ENCODE measurements at places on chromosomes 5 and 9.
A peak's percentile ranks its signal among the peaks of the same experiment; 100 is the strongest.

- no peak for DNase-seq
These were observed 25.4 kb upstream of the AGXT2 start for GRCh38 chr5:35073160-35073559.

- DNase-seq = no peak
These were observed at the start of gene SLIT3 for GRCh38 chr5:169300468-169301385. Gene SLIT3 (minus strand): TSS chr5:169301139. CDS start chr5:169300709, 430 bp downstream.

DNA sequence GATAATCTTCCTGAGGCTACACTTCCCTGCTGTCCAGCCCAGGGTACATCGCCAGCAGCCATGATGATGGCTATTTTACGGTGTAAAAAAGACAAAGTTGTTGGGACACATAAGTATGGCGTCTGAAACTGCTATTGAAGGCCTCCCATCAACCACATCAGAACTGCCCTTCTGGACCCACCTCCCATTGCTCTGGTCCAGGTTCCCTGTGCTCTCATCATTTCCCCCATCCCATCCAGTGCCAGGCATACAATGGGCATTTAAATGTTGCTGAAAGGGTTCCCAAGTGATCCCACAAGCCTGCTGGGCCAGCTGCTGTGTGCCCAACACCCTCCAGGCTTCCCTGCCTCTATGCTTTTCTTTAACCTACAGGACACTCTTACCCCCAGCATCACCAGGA lies 10.6 kb downstream of the IL9 start:
- DNase-seq = no peak

GRCh38 chr5:180050121-180050940 lies 21.2 kb downstream of the RNF130 start:
- no peak for DNase-seq

- no peak for DNase-seq
These were observed 12.3 kb downstream of the MED10 start for GRCh38 chr5:6365977-6366590.

GRCh38 chr5:42993516-42994245 lies 46.4 kb downstream of the ANXA2R start:
- DNase-seq = no peak

DNA sequence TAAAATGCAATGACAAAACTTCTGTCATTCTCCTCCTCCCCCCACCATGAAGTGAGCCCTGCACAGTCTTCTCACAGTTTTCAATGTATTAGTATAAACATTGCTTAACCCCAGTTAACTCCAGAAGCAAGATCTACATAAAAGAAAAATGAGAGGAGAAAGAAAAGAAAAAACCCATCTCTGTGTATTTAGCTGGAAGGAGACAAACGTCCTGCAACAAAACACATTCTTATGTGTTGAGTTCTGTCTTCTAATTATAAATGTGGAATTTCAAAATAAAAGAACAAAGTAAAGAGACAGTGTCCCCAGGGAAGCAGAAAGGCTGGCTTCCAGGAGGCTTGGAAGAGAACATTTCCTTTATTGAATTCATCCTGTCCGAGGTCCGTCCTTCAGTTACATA lies 491.9 kb upstream of the TUSC1 start:
- DNase-seq = no peak

- no peak for DNase-seq
These were observed 647.2 kb downstream of the BNC2 start for GRCh38 chr9:16223074-16223871.

DNA sequence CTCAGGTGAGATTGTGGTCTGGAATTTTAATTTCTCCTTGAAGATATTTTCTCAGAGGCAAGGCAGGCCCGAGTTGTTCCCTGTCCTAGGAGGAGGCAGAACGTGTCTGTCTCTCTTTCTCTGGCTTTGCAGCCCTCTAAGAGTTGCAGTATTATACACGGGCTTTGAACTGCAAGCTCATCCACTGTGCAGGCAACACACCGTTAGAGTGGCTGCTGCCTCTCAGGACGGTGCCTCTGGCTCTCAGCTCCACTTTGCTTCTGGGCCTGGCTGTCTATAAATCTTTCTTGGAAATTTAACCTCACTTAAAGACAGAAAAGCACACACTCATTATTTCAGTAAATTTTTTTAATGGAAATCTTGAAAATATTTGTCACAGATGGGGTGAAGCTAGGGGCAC lies 170.1 kb upstream of the ADCY2 start:
- DNase-seq = no peak

DNA sequence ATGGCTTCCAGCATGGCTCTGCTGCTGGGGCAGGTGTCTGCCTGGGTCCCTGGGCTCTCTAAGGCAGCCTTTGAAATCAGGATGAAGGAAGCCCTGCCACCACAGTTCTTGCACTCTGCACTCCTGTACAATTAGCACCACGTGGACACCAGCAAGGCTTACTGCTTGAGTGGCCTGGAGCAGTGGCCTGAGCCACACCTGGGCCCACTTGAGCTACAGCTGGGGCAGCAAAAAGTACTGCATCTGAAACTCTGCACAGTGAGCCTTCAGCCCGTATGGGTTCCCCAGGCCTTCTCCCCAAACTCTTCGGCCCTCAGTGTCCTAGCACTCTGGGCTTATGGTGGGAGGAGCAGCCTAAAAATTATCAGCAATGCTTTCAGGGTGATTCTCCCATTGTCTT lies 8.0 kb upstream of the INIP start:
- no peak for DNase-seq

DNA sequence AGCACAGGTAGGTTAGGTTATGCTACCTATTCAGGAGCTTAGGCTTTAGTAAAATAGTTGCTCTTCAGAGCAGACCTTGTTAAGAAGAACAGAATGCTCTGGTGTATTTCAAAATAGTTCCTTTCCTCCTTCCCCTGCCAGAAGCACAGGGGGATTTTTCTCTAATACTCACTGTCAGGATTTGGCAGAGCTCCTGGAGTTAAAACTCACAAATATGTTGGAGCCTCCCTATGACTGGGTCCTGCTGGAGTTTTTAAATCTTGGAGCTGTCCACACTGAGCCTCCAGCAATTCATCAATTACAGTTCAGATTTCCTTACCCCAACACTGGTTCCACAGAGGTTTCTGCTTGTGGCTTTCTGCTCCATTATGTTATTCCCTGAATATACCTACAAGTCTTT lies 1233.8 kb upstream of the WWC1 start:
- DNase-seq = no peak

- no peak for DNase-seq
These were observed 27.8 kb upstream of the PTPDC1 start for GRCh38 chr9:94056442-94056974.

DNA sequence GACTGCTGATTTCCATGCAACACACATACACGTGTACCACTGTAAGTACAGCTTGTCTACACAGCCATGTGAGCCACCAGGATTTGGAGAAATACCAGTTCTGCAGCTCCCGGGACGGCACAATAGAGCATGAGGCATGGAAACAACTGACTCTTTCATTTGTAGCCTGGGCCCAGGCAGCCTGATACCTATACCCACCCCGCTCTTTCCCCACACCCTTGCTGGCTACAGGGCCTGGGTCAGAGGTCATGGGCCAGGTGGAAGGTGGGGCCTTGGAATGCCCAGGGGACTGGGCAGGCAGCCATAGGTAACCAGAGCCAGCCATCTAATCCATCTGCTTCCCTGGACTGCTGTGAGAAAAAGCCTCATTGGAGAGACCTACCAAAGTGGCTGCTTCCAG lies 39.0 kb upstream of the ZSWIM6 start:
- no peak for DNase-seq

DNA sequence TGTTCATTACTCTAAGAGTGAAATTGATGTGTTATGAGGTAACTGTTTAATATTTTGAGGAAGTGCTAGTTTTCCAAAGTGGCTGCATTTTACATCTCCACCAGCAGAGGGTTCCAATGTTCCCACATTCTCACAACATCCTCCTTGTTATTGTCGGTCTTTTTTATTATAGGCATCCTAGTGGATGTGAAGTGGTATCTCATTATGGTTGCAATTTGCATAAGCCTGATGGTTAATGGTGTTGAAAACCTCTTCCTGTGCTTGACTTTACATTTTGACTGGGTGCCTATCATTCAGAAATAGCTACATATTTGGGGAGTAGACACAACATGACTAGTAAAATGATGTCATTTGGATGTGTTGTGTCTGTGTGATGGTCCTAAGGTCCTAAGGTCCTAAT lies 143.6 kb downstream of the MRPS30 start:
- DNase-seq = no peak

DNA sequence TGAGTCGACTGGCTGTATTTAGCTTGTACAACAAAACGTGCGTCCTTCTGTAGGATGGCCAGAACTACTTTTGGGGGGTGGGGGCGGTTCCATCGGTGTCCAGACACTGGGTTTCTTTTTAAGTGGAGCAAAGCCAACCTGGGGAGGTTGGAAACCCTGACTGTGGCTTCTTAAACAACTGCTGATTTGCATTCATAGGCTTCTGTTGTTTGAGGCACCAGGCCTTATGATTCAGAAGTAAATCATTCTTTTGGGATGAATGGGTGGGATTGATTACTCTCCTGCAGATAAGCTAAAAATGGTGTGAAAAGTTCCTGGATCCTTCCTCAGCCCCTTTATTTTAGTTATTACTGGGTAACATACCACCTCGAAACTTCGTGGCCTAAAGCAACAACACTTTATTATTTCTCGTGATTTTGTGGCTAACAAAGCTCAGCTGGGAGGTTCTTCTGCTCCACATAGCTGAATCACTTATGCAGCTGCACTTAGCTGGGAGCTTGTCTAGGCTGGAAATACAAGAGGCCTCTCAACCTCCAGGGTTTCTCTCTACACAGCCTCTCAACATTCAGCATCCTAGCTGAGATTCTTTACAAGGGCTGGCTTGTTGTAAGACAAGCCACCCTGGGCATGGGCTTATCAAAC lies 12.2 kb upstream of the SMIM32 start:
- no peak for DNase-seq

DNA sequence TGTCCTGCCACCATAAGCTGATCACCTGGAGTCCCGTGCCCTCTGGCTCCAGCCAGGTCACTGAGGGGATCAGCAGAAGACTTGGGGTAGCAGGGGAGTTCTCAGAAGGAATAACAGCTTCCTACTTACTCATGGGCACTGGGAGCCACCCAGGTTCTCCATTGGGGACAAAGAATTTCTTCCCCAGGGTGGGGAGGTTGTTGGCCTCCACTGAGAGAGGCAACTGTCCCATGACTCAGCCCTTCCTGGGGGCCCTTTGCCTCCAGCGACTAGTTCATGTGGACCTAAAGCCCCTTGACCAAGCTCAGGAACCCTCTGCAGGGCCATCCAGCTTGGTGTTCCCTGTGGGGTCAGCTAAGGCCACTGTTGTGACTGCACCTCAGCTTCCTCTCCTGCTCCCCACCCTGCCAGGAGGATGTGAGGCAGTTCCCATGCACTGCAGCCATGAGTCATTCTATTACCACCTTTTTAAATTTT lies 175.0 kb downstream of the AUH start:
- no peak for DNase-seq

GRCh38 chr5:33816791-33817190 lies 75.0 kb downstream of the ADAMTS12 start:
- no peak for DNase-seq

DNA sequence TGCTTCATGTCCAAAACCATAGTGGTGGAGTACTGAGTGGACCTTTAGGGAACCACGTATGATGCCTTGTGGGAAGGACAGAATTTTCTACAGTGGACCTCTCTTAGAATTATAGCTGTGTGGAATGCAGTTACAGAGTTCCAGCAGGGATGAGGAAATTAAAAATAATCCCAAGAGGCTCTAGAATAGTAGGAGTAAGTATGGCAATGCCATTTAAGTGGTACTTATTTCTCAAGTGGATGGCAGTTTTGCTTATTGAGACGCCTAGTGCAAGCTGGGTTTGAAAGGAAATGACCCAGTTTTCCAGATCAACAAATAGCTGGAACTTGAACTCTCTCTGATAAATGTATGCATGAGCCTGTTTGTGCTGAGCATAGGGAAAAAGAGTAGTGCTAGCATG lies 431.6 kb downstream of the PRR16 start:
- no peak for DNase-seq

DNA sequence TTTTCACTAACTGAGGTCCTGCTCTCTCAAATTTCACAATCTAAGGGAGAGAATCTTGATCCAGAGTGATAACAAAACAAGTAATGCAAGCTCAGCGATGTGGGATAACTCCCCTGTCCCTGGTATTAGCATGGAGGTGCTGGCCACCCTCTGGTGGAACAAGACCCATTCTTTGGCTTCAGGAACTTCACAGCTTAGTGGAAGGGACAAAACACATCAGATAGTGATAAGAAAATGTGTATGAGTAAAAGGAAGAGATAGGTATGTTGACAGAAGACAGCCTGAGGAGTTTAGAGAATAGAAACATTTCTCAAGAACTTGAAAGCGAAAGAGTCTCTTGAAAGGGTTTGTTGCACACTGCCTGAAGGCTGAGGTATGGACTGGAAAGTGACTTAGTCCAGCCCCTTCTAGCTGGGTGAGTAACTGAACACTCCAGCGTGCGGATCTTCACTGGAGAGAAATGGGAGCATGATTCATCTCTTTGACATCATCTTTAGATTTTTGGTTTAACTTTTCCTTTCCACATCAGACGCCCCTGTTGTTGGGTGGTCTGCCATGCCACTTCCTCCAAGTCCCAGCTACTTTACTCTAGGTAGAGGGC lies 25.4 kb upstream of the ZSWIM6 start:
- peak; percentile 23 for DNase-seq

DNA sequence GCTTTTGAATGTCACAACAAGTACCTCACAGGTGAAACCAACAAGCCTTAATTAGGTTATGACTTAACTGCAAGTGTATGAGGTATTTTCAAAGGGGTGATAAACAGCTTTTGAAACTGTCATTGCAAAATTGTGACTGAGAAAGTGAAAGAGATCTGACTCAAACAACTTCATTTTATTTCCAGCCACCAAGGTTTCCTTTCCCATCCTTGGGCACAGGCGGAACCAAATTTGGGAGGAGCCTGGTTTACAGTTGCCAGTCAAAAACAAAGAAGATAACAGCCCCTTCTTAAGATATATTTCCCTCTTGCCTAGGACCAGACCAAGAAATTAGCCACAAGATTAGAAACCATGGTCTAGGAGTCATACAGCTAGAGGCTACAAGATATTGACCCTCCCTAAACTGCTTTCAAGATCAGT lies 417.1 kb downstream of the CSNK1G3 start:
- no peak for DNase-seq

- no peak for DNase-seq
These were observed 203.9 kb upstream of the RASEF start for GRCh38 chr9:83266666-83267496.

GRCh38 chr5:88518131-88519016 lies 249.7 kb upstream of the TMEM161B start:
- no peak for DNase-seq

GRCh38 chr5:77356740-77357139 lies 135.4 kb downstream of the WDR41 start:
- DNase-seq = peak; percentile 30
